ENCODE measurements at places on chromosomes 3 and 15.

DNA sequence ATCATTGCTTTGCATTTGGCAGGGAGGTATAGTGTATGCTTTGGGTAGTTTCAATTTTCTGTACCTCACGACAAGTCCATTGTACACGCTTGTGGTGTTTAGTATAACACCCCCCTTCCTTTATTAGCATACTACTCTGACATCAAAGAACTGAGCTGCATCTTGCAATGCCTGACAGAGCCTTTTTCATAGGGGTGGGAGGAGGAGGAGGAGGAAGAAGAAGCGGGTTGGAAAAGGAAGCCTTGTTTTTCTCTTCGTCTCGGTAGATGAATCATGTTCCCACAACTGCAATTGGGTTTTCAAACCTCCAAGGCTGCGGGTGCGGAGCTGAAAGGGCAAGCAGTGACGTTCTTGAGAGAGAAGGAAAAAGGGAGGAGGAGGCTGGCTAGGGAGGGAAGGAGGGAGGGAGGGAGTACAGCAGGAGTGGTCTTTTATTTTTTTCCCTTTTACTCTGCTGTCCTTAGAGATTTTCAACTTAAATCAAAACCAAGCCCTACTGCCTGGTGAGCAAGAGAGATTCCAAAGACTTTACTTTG is 175.7 kb downstream of the KLHL25 start:
- peak; percentile 84 for DNase-seq

- no peak for DNase-seq
Measured at GRCh38 chr3:189794518-189794917, 163.3 kb downstream of the TP63 start.

- no peak for DNase-seq
Measured at GRCh38 chr15:70357453-70357852, 259.7 kb upstream of the TLE3 start.

GRCh38 chr3:132669256-132669777 is 9.2 kb downstream of the UBA5 start:
- no peak for DNase-seq

DNA sequence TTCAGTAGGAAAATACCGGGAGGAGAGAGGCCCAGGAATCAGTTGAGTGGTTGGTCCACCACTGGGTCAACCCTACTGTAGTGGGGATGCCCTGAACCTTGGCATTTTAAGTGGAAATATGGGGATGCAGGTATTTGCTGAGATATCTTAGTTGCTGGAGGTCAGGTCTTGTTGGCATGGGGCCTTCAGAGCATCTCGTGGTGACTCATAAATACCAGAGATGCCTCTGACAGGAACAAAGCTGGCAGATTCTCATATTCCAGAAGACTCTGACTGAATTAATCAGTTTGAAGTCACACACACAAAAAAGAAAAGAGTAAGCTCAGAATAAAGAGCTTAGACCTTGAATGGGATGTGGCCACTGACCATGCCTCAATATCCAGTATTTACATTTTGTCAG is 91.6 kb downstream of the CACNA2D3 start:
- peak; percentile 84 for DNase-seq

DNA sequence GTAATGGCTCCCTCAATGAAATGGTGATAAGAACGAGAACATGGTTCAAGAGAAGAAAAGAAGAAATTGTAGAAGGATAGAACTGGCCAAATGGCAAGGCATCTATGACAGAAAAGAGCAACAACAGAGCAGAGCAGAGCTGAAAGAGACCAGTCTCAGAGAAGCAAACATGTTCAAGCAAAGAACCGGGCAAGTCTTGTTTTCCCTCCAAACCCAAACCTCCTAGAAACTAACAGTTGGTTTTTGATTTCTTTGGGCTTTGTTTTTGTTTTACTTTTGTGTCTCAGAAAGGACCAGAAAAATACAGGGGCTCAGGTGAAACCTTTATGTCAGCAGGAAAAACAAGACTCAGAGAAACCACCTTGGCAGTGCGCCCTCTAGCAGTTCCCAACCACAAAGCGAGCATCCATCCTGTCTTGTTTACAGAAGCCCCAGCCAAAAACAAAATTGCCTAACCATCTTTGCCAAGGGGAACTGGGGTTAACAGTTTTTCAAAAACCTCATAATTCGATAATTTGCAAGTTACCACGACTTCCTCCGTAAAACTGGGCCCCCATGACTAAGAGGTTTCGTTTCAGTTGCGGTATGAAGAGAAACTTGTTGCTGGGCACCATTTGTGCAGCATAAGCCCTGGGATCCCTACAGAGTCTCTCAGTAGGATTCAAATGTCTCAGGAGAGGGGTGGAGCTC is 159.2 kb upstream of the SLC24A5 start:
- no peak for DNase-seq

- DNase-seq: peak; percentile 0
Measured at GRCh38 chr3:138493804-138494606, 59.6 kb downstream of the ESYT3 start.

DNA sequence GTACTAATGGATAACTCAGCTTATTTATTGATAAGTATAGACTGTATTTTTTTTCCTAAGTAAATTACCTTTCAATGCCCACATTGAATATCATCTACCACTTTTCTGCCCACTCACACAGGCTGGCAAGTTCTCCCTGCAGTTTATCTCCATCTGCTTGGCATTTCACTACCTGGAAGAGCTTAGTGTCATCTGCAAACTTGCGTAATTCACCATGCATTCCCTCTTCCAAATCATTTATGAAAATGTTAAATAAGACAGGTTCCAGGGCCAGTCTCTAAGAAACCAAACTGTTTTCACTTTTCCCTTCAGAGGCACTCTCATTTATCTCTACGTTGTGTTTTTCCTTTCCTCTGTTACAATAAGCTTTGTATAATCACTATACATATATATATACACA is 1076.6 kb downstream of the IGSF11 start:
- DNase-seq: no peak

DNA sequence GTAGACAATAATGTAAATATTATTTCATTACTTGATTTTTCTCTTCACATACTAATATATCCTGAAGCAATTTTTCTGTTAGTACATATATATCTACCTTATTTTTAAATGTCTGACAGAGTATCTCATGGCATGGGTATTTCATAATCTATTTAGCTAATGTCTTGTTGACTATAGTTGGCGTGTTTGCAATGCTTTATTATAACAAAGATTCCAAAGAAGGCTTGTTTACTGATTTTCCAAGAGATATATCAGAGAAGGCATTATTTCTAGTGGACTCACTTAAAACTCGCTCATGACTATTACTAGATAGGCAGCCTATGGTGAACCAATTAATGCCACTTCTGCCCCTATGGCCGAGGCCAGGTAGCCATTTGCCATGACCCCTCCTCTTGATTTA is 152.4 kb upstream of the RORA start:
- no peak for DNase-seq

GRCh38 chr15:29681946-29682345 is 140.3 kb downstream of the TJP1 start:
- no peak for DNase-seq

All from ACHN (cell line).